OCI-LY7 (cell line): ENCODE measurements at places on chromosomes 16 and 17.
A peak's percentile ranks its signal among the peaks of the same experiment; 100 is the strongest.

- DNase-seq = no peak
Measured at GRCh38 chr17:2309338-2310154, 5.8 kb downstream of the SRR start.

GRCh38 chr17:79852748-79853147 lies 13.5 kb upstream of the CBX4 start:
- no peak for DNase-seq

- DNase-seq = no peak
Measured at GRCh38 chr16:65413861-65414260, 292.0 kb upstream of the CDH11 start.

DNA sequence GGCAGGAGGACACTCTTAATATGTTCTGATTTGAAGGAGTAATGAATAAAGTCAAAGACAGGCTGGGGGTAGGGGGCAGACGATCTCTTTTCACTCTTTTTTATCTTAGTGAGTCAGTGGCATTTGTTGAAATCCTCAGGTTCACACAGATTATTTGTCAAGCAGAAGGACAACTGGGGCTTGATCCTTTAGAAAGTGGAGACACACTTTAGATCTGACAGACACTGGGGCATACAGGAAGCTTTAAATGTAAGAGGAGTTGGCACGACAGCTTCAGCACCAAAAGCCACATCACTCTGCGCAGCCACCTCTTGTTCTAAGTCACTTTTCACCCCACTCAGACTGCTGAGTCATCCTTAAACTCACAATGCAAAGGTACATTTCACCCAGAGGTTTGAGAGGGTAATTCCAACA lies 121.5 kb downstream of the STXBP4 start:
- no peak for DNase-seq

GRCh38 chr16:89152831-89153700 lies 18.5 kb upstream of the CDH15 start:
- DNase-seq = peak; percentile 42

GRCh38 chr17:41907633-41908539 lies 10.9 kb downstream of the ACLY start:
- DNase-seq = no peak

GRCh38 chr17:77182205-77183172 lies 41.7 kb downstream of the SEC14L1 start:
- peak; percentile 26 for DNase-seq

DNA sequence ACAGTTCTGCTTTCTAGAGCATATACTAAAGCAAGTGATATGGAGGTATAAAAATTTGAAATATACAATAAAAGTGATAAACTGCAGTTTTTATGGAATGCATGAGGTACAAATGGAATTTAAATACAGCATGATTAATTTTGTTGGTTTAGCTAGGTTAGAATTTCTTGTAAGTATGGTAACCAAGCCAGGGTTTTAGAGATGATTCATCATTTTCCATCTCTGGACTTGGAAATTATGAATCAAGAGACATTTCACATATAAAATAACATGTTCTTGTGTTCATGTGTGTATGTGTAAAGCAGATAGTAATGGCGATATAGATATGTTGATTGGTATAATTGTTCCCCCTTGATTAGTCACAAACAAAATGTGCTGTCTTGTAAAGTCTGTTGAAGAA lies 1219.8 kb downstream of the CDH8 start:
- no peak for DNase-seq

- no peak for DNase-seq
Measured at GRCh38 chr16:69166221-69166833, 20.6 kb upstream of the SNTB2 start.

DNA sequence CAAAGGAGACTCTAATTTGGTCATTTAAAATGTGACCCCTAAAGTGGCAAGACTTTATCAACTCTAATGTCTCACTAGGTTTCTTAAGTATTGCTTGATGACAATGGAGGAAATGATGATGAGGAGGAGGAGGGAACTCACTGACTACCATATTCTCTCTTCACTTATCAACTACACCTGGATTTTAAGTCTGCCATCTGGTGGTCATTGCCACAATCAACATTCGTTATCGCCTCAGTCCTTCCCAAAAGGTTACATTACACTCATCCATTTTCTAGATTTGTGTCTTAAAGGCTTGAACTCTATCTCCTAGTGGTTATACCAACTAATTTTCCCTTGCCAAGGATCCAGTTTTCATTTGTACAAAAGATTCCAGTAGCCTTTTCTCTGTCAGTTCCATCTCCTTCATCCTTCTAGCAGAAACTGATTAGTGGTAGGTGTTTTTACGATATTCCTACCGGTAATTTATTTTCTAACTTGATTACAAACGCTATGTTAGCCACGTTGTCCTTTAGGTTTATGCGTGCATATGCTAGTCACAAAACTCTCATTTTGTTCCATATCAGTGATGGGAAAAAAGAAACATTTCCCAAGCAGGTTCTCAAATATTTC lies 114.6 kb upstream of the NOG start:
- DNase-seq = peak; percentile 21

DNA sequence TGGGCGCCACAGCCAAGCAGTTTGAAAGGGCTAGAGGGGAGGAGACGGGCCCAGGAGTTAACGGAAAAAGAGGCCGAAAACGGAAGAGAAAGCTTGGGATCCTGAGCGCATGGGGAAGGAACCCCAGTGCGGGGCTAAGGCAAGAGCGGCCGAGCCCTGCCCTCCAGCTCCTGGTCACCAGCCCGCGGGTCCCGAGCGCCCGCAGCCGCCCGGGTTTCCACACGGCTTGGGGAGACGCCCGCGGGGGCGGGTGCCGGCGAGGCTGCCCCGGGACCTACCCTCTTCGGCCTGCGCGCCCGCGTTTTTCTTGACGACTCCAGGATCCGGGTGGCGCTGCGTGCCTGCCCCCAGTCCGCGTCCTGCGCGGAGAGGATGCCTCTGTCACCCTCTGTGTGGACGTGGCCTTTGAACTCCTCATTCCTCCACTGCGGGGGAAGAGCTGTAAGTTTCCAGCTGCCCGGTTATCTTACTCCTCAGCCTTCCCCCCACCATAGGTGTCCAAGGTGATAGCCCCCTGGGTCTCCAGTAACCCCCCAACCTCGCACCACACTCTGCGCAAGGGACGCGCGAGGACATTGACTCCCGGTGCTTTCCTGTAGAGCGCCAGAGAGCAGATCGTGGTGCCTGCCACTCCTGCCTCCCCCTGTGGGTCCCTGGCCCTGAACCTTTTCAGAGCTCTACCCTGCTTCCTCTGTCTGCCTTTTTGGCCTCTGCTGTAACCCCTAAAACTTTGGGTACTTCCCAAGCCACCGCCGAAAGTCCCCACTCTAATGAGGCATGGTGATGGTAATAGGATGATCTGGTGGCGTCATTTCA lies 1.7 kb upstream of the CDH11 start:
- no peak for DNase-seq

DNA sequence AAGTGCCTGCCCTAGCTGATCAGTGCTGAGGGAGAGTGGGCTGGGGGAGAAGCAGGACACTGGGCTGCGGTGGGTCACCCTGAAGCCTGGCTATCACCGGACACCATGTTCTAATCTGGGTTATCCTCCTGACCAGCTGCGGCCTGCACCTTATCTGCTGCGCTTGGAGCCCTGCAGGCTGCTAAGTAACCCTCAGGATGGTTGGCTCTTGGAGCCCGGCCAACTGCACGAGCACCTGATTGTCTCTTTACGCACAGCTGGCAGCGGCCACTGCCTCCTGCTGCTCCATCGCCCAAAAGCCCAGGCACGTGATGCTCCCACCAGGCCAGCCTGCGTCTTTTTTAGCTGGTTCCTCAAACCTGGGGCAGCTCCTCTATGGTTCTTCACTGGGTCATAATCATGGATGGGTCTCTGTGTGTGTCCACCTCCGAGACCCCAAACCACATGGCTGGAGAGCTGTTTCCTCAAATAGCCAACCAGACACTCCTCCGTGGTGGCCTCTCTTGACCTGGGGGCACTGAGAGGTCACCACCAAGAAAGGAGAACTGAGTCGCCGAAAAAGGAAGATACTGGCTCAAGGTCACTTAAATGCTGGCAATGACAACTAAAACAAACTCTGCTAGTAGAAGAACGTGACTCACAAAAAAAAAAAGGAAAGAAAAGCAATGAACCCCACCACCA lies 21.7 kb downstream of the SPHK1 start:
- DNase-seq = peak; percentile 66
